ENCODE measurements at places on chromosomes 4 and X.

DNA sequence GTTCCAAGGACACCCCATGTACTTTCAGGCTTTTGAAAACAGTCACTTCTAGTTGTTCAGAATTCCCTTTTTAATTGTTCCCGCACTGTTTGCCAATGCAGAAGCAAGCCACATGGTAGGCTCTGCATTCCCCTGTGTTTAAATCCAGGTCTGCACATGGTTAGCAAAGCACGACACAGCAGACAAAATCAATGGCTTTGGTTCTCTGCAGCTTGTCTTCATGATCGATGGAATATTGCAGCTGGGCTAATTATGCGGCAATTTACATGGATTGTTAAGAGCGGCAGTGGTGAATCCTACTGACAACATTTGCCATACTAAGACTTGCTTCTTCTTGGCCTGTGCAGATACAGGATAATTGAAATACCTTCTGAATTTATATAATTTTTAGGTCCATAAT, 20.6 kb upstream of the INPP4B start:
- DNase-seq = no peak

DNA sequence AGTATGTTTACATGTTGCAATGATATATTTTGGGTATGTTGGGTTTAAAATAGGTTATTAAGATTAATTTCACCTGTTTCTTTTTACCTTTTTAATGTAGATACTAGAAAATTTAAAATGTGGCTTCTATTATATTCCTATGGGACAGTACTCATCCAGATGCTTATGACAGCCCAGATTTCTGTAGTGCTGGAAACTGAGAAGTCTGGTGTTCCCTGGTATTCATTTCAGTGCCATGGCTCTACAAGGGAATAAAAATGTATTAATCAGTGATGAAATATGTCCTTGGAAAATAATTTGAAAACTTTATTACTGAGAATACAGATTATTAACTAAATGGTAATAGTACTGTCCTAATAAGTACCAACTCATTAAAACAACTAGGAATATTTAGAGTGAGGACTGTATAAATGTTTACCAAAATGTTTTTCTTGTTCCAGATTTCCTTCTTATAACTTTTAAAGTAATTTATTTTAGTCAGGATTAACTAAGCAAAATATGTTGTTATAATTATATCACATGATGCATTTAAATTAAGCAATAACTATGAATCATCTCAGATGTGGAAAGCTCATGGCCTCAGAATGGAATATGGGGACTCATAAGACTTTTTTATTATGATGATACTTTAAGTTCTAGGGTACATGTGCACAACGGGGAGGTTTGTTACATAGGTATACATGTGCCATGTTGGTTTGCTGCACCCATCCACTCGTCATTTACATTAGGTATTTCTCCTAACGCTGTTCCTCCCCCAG, 25.3 kb downstream of the ARHGAP24 start:
- DNase-seq = no peak

DNA sequence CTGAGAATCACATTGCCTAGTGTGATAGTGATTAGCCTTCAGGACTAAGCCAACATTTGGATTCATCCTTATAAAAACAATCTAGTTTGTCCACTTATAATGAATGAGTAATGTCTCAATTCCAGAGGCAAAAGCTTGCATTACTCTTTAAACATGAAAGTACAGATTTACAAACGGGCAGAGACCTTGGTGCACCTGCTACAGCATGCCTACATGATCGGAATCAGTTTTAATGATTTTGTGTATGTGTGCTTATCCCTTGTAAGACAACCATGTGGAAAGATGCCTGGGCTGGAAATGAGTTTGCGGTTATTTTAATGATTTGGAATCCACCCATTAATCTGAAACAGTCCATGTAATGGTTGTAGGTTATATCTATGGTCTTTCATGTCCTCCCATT, 572.7 kb downstream of the KLHL13 start:
- no peak for DNase-seq

GRCh38 chr4:30769093-30769492, 48.9 kb downstream of the PCDH7 start:
- no peak for DNase-seq

- DNase-seq = no peak
These were observed 230.0 kb downstream of the LDB2 start for GRCh38 chr4:16668488-16668887.

DNA sequence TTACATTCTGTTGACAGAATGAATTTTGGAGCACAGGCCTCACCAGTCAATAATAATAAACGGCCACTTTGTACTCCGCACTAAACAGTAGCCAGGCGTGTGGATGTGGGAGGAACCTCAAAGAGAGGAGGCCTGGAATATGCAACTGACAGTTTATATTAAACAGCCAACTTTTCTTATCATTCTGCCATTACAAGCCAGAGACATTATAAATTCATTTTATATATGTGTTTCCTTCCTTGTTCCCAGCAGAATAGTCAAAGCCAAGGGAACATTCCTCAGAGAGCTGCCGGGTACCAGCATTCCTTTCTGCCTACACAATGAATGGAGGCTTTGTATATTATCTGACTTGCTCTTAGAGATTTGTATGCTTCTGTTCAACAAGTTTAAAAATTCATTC, 436.5 kb upstream of the FTHL17 start:
- DNase-seq = no peak

GRCh38 chr4:89216866-89217265, 90.7 kb downstream of the GPRIN3 start:
- DNase-seq = no peak

DNA sequence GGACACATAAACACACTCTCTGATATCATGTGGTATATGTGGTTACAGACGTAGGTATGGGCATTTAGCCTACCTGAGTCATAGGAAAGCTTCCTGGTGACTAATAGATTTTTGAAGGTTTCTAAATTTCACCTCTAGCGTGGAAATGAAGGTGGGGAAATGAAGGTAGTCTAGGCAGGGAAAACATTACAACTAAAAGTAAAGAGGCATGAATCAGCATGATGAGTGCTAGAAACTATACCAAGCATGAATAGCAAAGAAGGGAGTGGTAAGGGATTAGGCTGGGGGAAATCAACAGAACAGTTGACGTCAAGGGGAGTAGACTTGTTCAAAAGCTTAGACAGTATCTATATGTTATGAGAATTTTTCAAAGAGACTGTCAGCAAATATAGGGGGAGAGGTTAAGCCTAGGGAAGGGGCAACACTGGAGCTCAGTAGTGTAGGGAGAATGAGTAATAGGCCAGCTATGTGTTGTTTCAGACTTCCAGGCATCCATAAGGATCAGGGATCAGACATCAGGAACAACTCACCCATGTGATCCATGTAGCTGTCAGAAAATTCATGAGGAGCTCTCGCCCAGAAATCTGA, 279.3 kb upstream of the DIPK2B start:
- DNase-seq = no peak

- peak; percentile 9 for DNase-seq
These were observed 91.0 kb upstream of the TRIM2 start for GRCh38 chr4:153113061-153113837.

GRCh38 chr4:64582492-64582891, 173.2 kb upstream of the TECRL start:
- DNase-seq = no peak

DNA sequence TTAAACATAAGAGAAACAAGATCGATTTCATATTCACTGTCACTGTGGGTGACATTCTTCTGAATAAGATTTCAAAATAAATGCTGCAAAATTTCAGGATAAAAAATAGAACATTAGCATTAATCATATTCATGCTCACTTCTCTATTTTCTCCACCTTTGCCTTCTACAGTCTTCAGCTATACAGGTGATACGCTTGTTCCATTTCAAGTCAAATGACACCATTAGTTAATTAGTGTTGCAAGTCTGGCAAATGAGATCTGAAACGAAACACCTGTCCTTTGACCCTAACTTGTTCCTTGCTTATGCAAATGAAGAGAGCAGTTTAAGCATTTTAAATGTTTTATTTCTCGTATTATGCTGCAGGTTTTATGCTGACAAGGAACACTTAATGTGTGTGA, 667.5 kb upstream of the MAGEB2 start:
- DNase-seq = no peak

GRCh38 chr4:1594871-1595788, 89.0 kb downstream of the FAM53A start:
- DNase-seq = no peak

- peak; percentile 43 for DNase-seq
These were observed at the start of gene RAP2C for GRCh38 chrX:132219343-132219768. RAP2C (minus strand) TSS chrX:132219447; CDS start chrX:132217268, 2,179 bp downstream.

DNA sequence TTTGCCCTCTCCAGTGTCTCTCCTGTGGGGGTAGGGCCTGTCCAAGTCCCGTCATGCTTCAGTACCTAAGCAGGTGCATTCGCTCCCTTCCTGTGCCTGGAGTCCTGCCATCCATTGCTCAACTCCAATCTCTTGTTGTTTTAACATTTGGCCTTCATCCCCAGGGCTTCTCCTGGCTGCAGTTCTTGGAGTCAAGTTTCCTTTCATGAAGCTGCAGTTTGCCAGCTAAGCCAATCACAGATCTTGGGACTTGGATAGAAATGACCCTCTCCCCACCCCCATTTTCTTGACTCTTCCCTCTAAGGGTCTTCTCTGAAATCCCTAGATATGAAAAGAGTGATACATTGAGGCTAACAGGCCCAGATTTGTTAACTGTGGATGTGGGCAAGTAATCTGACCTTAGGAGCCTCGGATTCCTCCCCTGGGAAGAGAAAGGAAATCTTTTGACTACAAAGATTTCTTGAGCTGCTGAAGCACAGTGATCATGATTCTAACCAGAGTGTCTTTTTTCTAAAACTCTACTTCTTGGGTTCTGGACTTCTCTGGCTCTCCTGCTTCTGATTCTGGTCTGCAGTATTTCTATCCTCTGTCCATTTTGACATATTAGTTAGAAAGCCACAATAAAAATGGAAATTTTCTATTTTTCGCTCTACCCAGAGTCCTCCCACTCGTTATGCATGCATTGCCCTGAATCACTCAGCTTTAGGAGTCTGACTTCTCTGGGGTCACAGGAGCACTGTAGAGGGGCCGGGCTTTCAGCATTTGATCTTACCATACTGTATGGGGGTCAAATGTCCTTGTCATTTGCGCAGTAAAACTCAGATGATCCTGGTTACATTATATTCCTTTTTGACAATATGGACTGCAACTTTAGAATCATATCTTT, 61.0 kb downstream of the CHRNA9 start:
- no peak for DNase-seq

DNA sequence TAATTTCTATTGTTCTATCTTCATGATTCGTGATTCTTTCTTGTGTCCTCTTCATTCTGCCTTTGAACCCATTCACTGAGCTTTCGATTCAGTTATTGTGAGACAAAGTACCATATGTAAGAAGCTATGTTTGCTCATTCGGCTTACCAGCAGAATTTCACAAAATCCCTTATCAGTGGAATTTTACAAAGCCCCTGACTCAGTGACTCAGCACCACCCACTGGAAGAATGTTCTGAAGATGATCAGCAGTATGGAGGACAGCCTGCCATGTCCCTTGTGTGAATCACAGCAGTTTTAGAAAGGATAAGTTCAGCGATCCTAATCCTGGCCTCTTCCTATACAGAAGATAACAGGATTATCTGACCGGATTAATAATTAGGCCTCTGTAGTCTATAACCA, 5.8 kb upstream of the UXT start:
- DNase-seq = no peak

DNA sequence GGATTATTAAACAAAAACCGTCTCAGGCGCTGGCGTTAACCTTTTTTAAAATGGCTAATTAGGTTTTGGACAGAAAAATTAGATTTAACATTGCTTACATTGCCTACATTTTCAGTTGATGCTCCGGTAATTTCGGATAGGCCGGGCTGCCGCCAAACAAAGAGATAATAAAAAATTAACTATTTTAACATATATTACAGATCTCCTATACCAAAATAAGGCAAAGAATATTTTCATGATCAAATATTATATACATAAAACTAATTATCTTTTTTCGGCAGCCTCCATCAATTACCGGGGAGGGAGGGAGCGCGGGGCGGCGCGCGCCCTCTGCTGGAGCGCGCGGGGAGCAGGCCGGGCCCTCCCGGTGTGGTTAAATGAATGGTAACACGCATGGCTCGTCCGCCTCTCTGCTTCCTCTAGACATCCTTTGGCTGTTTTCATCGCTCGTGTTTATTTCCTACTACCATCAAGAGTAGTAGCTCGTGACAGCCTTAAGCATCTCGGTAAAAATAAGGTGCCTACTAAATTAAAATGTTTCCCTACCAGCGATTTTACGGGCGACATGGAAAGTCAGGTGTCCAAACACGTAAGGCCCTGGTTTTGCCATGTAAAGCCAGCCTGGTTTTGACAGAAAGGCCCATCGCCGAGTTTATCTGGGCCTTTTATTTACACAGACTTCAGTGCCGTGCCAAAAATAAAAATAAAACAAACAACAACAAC, 52.4 kb upstream of the TMEM33 start:
- DNase-seq = no peak

DNA sequence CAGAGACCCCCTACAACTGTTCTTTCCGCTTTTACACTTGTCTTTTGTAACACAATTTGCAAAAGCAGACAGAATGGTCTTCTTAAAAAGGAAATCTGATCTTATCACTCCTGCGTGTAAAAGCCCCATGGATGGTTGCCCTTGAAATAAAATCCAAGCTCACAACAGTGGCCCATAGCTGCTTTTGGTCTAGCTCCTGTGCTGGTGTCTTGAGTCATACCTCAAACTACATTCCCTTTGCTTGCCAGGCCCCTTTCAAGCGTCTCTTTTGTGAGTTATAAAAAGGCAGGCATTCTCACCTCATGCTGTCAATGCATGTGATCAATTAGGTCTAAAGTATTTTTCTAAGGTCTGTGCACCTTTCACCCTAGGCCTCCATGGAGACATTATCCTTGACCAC, 27.6 kb downstream of the HPGD start:
- DNase-seq = no peak

DNA sequence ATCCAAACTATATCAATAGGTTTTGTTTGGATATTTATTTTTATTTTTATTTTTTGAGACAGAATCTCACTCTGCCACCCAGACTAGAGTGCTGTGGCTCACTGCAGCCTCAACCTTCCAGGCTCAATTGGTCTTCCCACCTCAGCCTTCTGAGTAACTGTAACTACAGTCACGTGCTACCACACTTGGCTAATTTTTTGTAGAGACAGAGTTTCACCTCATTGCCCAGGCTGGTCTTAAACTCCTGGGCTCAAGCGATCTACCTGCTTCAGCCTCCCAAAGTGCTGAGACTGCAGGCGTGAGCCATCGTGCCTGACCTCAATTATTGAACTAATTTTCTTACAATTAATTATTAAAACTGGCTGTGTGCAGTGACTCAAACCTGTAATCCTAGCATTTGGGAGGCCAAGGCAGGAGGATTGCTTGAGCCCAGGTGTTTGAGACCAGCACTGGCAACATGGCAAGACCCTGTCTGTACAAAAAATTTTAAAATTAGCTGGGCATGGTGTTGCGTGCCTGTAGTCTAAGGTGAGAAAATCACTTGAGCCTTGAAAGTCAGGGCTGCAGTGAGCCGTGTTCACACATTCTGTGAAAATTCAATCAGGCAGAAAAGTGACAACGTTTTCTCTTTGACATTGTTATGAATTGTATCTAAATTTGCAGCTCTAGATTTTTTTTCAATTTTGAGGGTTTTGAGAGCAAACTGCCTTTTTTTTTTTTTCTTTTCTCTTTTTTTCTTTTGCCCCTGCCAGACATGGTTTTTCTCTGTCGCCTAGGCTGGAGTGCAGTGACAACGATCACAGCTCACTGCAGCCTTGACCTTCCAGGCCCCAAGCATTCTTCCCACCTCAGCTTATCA, 66.0 kb downstream of the UBE2K start:
- no peak for DNase-seq
